ENCODE measurements at places on chromosomes 16 and 17.

DNA sequence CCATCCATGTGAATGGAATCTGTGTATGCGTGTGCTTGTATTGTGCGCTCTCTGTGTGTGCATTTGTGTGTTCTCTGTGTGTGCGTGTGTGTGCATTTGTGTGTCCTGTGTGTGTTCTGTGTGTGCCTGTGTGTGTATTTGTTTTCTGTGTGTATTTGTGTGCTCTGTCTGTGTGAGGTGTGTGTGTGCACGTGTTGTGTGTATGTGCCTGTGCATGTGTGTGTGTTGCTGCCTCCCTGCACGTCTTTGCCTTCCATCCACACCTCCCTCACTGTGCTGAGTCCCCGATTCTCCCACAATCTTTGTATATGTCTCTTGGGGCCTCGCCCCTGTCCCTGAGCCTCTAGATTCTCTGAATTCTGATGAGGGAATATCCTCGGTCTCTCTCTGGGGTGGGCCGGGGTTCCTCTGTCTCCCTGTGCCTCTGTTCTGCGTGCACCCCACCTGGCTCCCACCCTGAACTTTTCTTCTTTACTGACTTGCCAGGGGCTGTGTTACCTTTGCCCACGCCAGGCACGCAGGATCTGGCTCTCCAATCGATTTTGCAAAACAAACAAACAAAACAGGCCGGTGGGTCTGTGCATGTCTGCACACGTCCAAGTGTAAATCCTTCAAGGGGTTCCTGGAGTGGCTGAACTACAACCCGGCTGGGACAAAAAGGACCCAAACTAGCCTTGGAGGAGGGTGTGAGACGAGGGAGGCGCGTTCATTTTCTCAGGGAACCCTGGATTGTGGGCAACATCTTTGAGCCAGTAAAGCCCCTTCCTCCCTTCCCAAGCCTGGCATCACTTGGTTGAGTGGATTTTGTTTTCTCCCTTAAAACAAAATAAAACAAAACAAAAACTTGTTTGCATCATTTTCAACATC, 8.1 kb upstream of the FOXF1 start:
- DNase-seq: no peak

DNA sequence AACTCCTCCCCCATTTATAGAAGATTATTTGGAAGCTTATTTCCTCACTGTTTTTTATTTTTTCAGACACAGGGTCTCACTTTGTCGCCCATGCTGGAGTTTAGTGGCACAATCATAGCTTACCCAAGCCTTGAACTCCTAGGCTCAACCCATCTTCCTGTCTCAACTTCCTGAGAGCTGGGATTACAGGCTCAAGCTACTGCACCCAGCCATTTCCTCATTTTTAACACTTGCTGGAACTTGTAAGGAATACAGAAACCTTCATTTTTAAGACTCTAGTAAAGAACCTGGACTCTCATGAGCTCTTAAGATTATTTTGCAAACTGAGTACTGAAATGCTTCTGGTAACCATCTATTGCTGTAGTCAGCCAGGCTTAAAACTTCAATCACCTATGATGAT, 29.9 kb downstream of the KANSL1 start:
- no peak for DNase-seq

GRCh38 chr17:42566883-42567573, at the start of gene MLX:
Gene MLX (plus strand): TSS chr17:42567100. CDS start chr17:42567125, 25 bp downstream.
- DNase-seq: peak; percentile 54

- DNase-seq: no peak
Observed at GRCh38 chr17:7818746-7819645, 15.0 kb upstream of the KDM6B start.

- no peak for DNase-seq
Observed at GRCh38 chr17:27975146-27976011, 67.1 kb upstream of the NLK start.

- no peak for DNase-seq
Observed at GRCh38 chr16:22721511-22722100, 92.4 kb upstream of the HS3ST2 start.

- no peak for DNase-seq
Observed at GRCh38 chr17:8074554-8074953, 13.0 kb downstream of the ALOX12B start.
